Heart right ventricle (tissue), 16 donors: ENCODE measurements at places on chromosomes 4 and X. TPM values are rescaled to one million over a fixed set of nuclear protein-coding genes. Genes with fewer than 3 reads are reported as not detected.

Gene SMIM43
- not detected for total RNA-seq

Gene HSD17B13
- 0.49 TPM for total RNA-seq

Gene NPY2R
- total RNA-seq: not detected

Gene TXLNG
- 5.4 TPM for total RNA-seq

Gene HTRA3
- total RNA-seq: 82.4 TPM

DNA sequence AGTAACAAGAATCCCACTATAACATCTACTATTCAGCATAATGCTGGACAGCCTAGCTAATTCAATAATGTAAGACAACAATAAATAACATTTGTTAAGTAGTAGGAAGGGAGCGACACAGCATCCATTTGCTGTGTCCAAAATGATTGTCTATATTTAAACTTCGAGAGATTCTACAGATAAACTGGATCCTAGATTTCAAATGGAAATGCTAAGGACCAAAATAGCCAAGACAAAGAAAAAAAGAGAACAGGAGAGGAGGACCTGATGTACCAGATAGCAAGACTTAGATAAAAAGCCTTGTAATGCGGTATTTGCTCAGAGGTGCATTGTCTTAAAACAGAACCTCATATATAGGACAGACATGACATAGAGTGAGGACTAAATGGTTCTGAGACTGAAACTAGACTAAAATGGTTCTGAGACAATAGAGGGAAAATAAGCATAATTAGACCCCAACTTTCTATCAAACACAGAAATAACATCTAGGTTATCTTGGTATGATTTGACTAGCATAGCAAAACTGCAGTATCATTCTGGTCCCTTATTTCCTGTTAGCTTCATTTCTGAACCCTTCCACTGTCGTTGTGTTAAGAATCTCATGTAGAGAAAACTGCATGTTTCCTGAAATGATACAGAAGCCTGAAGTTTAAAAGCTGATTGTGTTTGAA is 3.8 kb downstream of the HPGDS start:
- H3K4me1 ChIP-seq: peaks cover 5% of the 10 kb centered on the region
- H3K27me3 ChIP-seq: no peaks in the 10 kb centered on the region
- no peaks in the 10 kb centered on the region for H3K36me3 ChIP-seq
- H3K27ac ChIP-seq: no peak overlapping the region
- DNase-seq: no peak

DNA sequence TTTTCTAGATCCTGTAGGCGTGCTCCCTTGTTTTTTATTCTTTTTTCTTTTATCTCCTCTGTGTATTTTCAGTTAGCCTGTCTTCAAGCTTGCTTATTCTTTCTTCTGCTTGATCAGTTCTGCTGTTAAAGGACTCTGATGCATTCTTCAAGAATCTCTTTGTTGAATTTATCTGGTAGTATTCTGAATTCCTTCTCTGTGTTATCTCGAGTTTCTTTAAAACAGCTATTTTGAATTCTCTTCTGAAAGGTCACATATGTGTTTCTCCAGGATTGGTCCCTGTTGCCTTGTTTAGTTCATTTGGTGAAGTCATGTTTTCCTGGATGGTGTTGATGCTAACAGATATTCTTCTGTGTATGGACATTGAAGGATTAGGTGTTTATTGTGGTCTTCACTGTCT is 15.3 kb downstream of the RAB33B start:
- H3K4me1 ChIP-seq: peaks cover 5% of the 10 kb centered on the region
- H3K4me3 ChIP-seq: no peak overlapping the region
- DNase-seq: no peak
- H3K27ac ChIP-seq: no peak overlapping the region
- H3K36me3 ChIP-seq: peaks cover 20% of the 10 kb centered on the region
- H3K27me3 ChIP-seq: no peaks in the 10 kb centered on the region

GRCh38 chr4:109557433-109557832 is 2.6 kb upstream of the MCUB start:
- no peaks in the 10 kb centered on the region for H3K36me3 ChIP-seq
- H3K27ac ChIP-seq: no peak overlapping the region
- peaks cover 16% of the 10 kb centered on the region for H3K4me1 ChIP-seq

GRCh38 chr4:78520808-78521226 is 30.8 kb upstream of the ANXA3 start:
- H3K36me3 ChIP-seq: no peaks in the 10 kb centered on the region
- no peaks in the 10 kb centered on the region for H3K4me1 ChIP-seq
- H3K27me3 ChIP-seq: no peaks in the 10 kb centered on the region
- H3K27ac ChIP-seq: no peak overlapping the region

GRCh38 chr4:117550085-117550484 is 464.7 kb upstream of the TRAM1L1 start:
- H3K4me1 ChIP-seq: no peaks in the 10 kb centered on the region
- H3K27ac ChIP-seq: no peak overlapping the region
- no peaks in the 10 kb centered on the region for H3K27me3 ChIP-seq
- H3K4me3 ChIP-seq: no peak overlapping the region
- no peaks in the 10 kb centered on the region for H3K36me3 ChIP-seq

Gene PPEF2
- total RNA-seq: not detected

DNA sequence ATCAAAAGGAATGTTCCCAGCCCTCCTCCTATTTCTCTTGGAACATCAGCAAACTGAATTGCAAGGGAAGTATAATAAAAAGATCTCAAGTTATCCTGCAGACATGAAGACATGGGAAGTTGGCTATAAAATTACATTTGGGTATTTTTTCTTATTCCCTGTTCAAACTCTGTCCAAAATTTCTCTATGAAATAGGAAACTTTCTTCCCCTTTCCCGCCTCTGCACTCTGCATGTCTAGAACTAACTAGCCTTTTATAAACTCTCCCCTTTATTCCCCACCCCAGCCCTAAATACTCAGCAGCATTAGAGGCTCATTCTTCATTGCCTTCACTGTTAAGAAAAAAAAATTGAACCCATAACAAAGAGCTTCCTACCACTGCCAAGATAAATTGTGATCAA is 126.7 kb upstream of the EDNRA start:
- DNase-seq: no peak
- no peaks in the 10 kb centered on the region for H3K36me3 ChIP-seq
- no peak overlapping the region for H3K4me3 ChIP-seq
- H3K27me3 ChIP-seq: no peaks in the 10 kb centered on the region

GRCh38 chr4:129248621-129249020 is 152.7 kb downstream of the C4orf33 start:
- no peaks in the 10 kb centered on the region for H3K27me3 ChIP-seq
- DNase-seq: no peak
- H3K4me1 ChIP-seq: no peaks in the 10 kb centered on the region
- H3K27ac ChIP-seq: no peak overlapping the region

Gene ZNF595
- 20.7 TPM for total RNA-seq

Gene TLR10
- total RNA-seq: not detected

Gene KIAA1210
- 0.11 TPM for total RNA-seq

DNA sequence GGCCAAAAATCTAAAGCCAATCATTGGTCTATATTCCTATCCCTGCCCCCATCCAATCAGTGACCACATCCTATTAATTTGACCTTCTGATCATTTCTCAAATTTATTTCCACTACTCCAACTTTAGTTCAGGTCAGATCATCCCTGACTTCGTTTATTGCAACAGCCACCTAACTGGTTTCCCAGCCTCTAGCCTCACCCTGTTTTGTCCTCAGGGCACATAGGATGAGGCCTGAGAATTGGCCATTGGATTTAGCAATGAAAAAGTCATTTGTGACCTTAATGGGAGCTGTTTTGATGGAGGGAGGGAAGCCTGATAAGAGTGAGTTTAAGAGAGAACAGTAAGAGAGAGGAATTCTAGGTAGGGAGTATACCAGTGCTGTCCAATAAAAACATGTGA is 155.0 kb downstream of the AMMECR1 start:
- H3K27ac ChIP-seq: no peak overlapping the region
- no peak for DNase-seq
- no peaks in the 10 kb centered on the region for H3K36me3 ChIP-seq
- H3K4me1 ChIP-seq: peaks cover 11% of the 10 kb centered on the region
- no peak overlapping the region for H3K4me3 ChIP-seq

Gene DCHS2
- total RNA-seq: not detected

- DNase-seq: no peak
- H3K27me3 ChIP-seq: no peaks in the 10 kb centered on the region
- H3K4me3 ChIP-seq: no peak overlapping the region
- no peaks in the 10 kb centered on the region for H3K36me3 ChIP-seq
Measured at GRCh38 chr4:184355111-184355604, 119.2 kb downstream of the IRF2 start.

Gene DAPP1
- total RNA-seq: 5.4 TPM

Gene TMEM255A
- 0.33 TPM for total RNA-seq
